CD4-positive, alpha-beta T cell (primary cell): ENCODE measurements at places on chromosomes 11 and 22. TPM values are rescaled to one million over a fixed set of nuclear protein-coding genes. Genes with fewer than 3 reads are reported as not detected.
A peak's percentile ranks its signal among the peaks of the same experiment; 100 is the strongest.

GRCh38 chr22:27836181-27836580 lies 34.6 kb upstream of the MN1 start:
- H3K4me3 ChIP-seq: no peak overlapping the region
- H3K27ac ChIP-seq: no peak overlapping the region
- H3K36me3 ChIP-seq: no peaks in the 10 kb centered on the region

DNA sequence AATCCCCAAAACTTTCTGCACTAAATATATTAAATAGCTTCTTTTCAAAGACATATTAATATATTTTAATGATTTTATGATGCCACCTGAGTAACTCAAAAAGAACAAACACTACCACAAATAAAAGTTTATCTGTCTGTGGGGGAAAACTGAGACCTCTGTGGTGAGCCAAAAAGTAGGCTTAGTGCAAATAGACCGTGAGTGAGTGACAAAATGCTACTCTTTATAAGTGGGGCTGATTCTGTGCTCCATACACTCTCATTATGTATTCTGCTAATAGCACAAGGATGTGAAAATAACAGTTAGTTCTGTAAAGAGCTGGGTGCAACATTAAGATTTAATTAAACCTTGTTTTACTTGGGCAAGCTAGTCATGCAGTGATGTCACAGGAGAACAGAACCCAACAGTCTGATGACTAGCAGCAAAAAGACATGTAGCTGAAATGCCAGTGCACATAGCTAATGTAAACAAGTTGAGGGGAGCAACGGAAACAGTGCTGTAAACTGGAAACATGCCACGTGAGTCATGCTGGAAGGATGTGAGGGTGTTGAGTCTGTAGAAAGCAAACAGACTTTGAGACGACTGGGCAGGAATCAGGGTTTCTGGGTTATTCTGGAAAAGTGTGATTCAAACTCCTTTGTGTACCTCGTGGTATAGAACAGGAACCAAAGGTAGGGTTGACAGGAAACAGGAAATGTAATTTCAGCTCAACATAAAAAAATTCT lies 1130.4 kb downstream of the LRRC4C start:
- H3K27me3 ChIP-seq: no peaks in the 10 kb centered on the region
- no peaks in the 10 kb centered on the region for H3K4me1 ChIP-seq
- H3K36me3 ChIP-seq: no peaks in the 10 kb centered on the region
- DNase-seq: no peak

The SLC22A6 gene
- total RNA-seq: not detected

DNA sequence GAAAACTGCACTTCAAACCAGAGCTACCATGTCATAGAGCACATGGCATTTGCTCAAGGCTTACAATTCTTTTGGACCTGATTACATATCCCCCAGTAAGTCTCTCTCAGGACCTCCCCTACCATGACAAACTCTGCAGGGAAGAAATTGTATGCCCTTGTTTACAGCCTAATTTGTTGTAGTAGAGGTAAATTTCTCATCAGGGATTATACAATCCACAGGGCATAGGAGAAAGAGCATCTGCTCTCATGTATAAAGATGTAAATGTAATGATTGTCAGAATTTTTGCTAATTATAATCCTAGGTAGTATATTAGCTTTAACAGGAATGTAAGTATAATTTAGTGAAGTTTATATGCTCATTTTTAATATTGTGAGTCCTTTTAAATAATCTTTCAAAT lies at the start of gene OR8B3:
Gene OR8B3, minus strand, starts transcription at position 101 of the 400 bp plus-strand sequence. CDS start 1,673 bp downstream, outside the sequence.
- no peaks in the 10 kb centered on the region for H3K36me3 ChIP-seq
- H3K4me3 ChIP-seq: no peak within 1 kb of the TSS
- no peaks in the 10 kb centered on the region for H3K27me3 ChIP-seq
- DNase-seq: no peak
- H3K27ac ChIP-seq: no peak within 1 kb of the TSS

DNA sequence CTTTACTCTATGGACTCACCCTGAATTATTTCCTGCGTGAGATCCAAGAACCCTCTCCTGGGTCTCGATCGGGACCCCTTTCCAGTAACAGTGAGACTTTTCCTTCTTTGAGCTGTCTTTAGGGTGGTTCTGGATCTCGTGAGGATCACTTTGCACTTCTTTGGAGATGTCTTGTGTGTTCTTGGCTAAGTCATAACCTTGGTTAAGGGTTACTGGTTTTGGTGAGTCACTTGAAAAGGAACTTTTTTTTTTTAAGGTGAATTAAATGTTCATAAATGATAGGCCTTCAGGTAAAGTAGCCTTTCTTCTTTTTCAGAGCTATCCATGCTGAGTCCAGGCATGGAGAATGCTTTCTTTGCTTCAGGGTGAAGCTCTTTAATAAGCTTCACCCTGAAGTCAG lies 19.4 kb upstream of the GSTP1 start:
- no peak overlapping the region for H3K27ac ChIP-seq
- H3K4me3 ChIP-seq: no peak overlapping the region
- H3K4me1 ChIP-seq: no peaks in the 10 kb centered on the region
- H3K36me3 ChIP-seq: no peaks in the 10 kb centered on the region

DNA sequence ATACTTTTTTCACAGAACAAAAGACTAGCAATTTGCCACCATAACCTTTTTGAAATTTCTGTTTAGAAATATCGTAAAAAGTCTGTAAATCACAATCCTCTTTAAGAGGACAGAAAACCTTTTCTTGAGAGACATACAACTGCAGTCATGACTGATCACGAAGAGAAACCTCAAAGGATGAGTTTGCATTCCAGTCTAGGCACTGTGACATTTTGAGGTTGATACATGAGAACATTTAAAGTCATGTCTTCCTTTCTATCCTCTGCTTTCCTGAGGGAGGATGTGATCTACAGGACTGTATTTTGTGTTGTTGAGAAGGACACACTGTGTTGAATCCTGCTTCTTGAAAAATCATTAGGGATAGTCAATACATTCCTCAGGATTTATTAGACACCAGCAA lies 476.7 kb upstream of the CCDC179 start:
- no peaks in the 10 kb centered on the region for H3K27me3 ChIP-seq
- no peak overlapping the region for H3K4me3 ChIP-seq
- H3K36me3 ChIP-seq: no peaks in the 10 kb centered on the region

DNA sequence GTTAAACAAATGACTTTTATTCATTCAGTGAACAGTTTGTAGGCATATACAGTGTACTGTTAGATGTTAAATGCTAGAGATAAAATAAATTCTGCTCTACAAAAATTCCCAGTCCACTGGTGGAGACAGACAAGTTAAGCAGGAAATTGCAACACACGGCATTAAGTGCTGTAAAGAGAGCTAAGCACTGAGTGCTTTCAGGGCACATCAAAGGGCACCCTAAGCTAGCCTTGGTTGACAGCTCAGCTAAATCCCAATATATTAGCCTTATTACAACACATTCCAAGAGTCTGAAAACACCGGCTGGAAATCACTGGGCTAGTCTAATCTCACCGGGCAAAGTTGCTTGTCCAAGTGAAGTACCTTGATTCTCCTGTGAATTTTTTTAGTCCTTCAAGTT lies 55.1 kb downstream of the NOX4 start:
- H3K27me3 ChIP-seq: no peaks in the 10 kb centered on the region
- H3K36me3 ChIP-seq: no peaks in the 10 kb centered on the region
- H3K4me3 ChIP-seq: no peak overlapping the region
- H3K4me1 ChIP-seq: no peaks in the 10 kb centered on the region
- no peak overlapping the region for H3K27ac ChIP-seq

GRCh38 chr11:78270971-78271370 lies 82.3 kb downstream of the USP35 start:
- no peak for DNase-seq
- no peaks in the 10 kb centered on the region for H3K36me3 ChIP-seq
- no peaks in the 10 kb centered on the region for H3K4me1 ChIP-seq
- no peaks in the 10 kb centered on the region for H3K27me3 ChIP-seq
- H3K4me3 ChIP-seq: no peak overlapping the region

The MYO7A gene
- total RNA-seq: 0.61 TPM

- peak overlapping the region; percentile 93 for H3K27ac ChIP-seq
- DNase-seq: peak; percentile 46
- H3K36me3 ChIP-seq: peaks cover 59% of the 10 kb centered on the region
- H3K4me1 ChIP-seq: peaks cover 49% of the 10 kb centered on the region
- H3K4me3 ChIP-seq: peak overlapping the region; percentile 67
These were observed 478 bp downstream of the FAU start for GRCh38 chr11:65121447-65121864.

DNA sequence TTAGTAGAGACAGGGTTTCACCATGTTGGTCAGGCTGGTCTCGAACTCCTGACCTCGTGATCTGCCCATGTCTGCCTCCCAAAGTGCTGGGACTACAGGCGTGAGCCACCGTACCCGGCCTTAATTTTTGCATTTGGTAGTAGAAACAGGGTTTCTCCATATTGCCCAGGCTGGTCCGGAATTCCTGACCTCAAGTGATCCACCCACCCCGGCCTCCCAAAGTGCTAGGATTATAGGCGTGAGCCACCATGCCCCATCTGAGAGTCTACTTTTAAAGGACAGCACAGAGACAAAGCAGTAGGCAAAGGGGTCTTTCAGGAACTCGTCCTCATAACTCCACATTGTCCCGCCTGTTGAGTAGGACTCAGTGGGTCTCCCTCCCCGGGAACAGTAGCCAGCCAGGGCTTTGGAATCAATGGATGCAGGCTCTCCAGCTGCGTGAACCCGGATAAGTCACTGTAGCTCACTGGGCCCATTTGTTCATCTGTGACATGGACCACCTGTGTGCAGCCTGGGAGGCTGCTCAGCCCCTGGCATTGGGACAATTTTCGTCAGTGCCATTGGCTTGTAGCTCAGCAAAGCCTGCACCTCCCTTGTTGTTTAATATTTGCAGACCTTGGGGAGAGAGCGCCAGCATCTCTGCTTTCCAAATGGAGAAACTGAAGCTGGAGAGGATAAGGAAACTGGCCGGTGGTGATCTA lies 86.1 kb downstream of the ARHGAP8 start:
- H3K27me3 ChIP-seq: peaks cover 2% of the 10 kb centered on the region
- no peaks in the 10 kb centered on the region for H3K36me3 ChIP-seq
- DNase-seq: no peak
- no peak overlapping the region for H3K27ac ChIP-seq

The NOX4 gene
- total RNA-seq: not detected

DNA sequence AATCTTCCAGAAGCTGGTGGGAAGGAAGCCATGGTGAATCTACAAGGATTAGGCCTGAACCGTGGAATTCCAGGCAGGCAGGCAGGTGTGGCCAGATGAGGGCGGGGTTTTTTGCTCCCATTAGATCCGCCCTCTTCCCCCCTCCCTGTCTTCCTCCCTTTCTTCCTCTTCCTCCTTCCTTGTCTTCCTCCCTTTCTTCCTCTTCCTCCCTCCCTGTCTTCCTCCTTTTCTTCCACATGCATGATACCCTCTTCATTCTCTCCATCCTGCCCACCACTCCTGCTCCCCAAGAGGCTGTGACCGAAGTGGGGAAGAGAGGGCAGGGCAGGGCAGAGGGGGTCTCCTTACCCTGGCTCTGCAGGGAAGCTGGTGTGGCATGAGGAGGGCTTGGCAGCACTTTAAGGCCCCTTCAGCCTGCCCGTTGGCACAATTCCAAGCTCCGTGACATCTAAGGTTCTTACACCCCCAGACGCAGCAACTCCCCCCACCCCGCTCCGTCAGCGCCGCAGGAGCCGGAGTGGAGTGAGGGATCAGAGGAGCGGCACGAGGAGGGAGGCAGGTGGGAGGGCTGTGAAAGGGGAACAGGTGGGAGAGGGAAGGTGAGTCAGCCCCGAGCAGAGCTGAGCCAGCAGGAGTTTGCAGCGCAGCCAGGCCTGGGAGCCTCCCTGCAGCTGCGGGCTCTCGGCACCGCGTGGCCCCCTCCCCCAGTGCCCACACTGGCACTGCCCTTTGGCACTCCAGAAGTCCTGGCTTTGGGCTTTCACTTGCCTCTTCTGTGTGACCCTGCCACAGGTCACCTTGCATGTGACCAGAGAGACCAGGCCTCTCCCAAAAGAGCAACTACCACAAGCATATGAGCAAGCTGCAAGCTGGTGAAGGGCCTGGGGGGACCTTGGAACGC lies 32.1 kb downstream of the KCNJ4 start:
- no peak for DNase-seq
- no peaks in the 10 kb centered on the region for H3K36me3 ChIP-seq
- no peaks in the 10 kb centered on the region for H3K27me3 ChIP-seq
- no peaks in the 10 kb centered on the region for H3K4me1 ChIP-seq
- no peak overlapping the region for H3K4me3 ChIP-seq
- no peak overlapping the region for H3K27ac ChIP-seq

DNA sequence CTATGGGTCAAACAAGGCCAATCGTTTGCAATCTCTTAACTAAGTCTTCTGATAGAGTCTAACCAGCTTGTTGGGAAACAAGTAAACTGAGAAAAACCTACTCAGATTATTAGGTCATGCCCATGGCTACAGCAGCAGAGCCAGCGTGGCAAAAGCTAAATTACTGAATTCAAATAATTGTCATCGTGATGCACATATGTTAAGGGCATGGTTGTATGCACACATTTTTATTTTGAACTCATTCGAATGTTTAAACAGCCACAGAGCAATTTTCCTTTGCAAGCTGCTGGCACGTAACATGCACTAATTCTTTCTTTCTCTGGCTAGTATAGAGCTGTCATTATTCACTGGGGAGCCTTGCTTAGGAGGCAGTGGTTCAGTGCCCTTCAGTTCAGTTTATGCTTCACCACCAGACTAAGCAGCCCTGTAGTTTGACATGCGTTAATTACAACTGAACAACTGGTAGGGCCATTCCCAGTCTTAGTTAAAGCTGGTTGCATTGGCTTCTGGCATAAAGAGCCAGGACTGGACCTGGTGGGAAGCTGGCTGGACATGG lies 396.4 kb downstream of the METTL15 start:
- H3K27ac ChIP-seq: no peak overlapping the region
- H3K4me3 ChIP-seq: no peak overlapping the region
- H3K4me1 ChIP-seq: no peaks in the 10 kb centered on the region
- H3K36me3 ChIP-seq: no peaks in the 10 kb centered on the region
- no peak for DNase-seq
- no peaks in the 10 kb centered on the region for H3K27me3 ChIP-seq

- no peak for DNase-seq
- no peak overlapping the region for H3K4me3 ChIP-seq
- no peak overlapping the region for H3K27ac ChIP-seq
- no peaks in the 10 kb centered on the region for H3K27me3 ChIP-seq
These were observed 23.2 kb downstream of the TAF1D start for GRCh38 chr11:93718057-93718563.

- H3K4me3 ChIP-seq: no peak overlapping the region
- no peaks in the 10 kb centered on the region for H3K27me3 ChIP-seq
- H3K27ac ChIP-seq: no peak overlapping the region
- DNase-seq: no peak
- H3K4me1 ChIP-seq: no peaks in the 10 kb centered on the region
These were observed 435.5 kb downstream of the LUZP2 start for GRCh38 chr11:24932110-24933000.

DNA sequence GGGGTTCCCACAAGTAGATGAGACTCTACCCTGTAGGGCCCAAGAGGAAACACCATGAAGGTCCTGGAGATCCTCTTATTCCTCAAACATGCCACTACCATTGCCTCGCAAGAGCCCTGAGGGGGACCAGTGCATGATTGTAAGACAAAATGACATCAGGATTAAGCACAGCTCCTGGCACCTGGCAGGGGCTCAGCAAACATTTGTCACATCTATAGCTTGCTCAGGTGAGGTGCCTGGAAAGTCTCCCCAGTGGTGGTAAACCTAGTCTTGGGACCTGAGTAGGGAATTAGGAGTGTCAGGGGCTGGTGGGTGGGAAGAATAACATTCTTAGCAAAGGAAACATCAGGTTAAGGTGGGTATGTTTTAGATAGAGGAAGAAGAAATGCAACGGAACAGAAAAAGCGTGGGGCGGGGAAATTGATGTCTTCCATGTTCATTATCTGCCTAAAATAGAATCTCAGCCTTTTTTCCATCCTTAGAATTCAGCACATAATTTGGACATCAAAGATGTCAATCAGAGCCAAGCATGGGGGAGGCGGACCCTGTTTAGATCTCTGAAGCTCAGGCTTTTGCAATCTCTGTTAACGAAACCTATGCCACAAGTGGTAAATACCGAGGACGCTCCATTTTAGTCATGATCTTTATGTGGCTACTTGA lies 924 bp downstream of the YPEL1 start:
- no peaks in the 10 kb centered on the region for H3K27me3 ChIP-seq
- H3K27ac ChIP-seq: peak overlapping the region; percentile 57
- peak overlapping the region; percentile 56 for H3K4me3 ChIP-seq
- H3K4me1 ChIP-seq: peaks cover 23% of the 10 kb centered on the region
